CD4-positive, alpha-beta memory T cell (primary cell): ENCODE measurements at places on chromosomes 2 and 18.

DNA sequence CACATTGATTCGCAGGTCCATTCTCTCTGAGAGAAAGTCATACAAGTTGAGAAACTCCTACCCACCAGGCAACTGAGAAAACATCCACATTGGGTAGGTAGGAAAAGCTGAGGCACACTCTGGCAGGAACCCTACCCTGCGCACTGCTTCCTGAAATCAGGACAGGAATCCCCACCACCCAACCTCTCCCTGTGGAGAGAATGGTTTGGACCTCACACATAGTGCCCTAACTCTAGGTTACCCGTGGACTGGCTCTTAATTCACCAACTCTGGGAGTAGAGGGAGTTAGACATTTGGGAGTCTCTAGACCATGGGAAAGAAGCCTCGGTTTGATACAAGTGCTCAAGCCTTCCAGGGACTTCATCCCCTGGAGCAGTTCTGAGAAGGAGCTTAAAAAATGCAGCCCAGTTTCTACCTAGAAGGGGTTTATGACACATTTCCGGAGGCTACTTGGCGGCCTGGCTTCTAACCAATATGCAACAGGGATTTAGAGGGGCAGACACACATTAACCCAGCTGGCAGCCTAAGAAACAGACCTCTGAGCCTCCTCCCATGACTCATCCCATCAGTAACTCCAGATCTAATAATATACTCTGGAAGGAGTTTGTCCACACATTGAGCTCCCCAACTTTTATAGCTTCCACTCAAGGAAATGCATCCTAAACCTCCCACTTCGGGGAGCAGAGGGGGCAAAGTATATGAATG is 136.7 kb downstream of the EML6 start:
- DNase-seq: no peak
- H3K4me1 ChIP-seq: no peaks in the 10 kb centered on the region
- H3K27me3 ChIP-seq: no peaks in the 10 kb centered on the region
- no peaks in the 10 kb centered on the region for H3K36me3 ChIP-seq
- H3K4me3 ChIP-seq: no peak overlapping the region

DNA sequence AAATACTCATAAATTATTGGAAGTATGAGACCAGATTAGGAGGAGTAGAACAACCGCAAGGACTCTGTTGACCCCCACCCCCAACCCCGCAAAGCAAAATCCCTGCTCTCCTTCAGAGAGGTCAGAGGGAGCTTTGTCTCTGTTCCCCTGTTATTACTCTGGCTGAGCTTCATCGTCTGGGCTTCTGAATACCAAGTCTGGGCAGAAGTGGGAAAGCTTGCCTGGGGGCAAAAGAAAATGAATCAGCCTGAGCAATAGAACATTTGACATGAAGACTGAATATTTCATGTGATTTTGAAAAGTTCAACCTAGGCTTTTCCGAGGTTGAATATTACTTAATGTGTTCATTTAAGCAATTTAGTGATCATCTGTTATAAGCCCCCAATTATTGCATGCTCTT is 114.6 kb upstream of the ARHGAP28 start:
- H3K36me3 ChIP-seq: no peaks in the 10 kb centered on the region
- DNase-seq: no peak
- no peaks in the 10 kb centered on the region for H3K4me1 ChIP-seq
- no peak overlapping the region for H3K27ac ChIP-seq
- no peaks in the 10 kb centered on the region for H3K27me3 ChIP-seq
- H3K4me3 ChIP-seq: no peak overlapping the region

- H3K4me3 ChIP-seq: peak overlapping the region; percentile 53
- H3K36me3 ChIP-seq: no peaks in the 10 kb centered on the region
- H3K4me1 ChIP-seq: peaks cover 15% of the 10 kb centered on the region
- no peak overlapping the region for H3K27ac ChIP-seq
Measured at GRCh38 chr18:50306944-50307343, 19.5 kb upstream of the CXXC1 start.

- H3K4me3 ChIP-seq: no peak overlapping the region
- no peaks in the 10 kb centered on the region for H3K36me3 ChIP-seq
- H3K27ac ChIP-seq: no peak overlapping the region
- H3K27me3 ChIP-seq: no peaks in the 10 kb centered on the region
Measured at GRCh38 chr2:88250404-88250803, 80.3 kb downstream of the THNSL2 start.

DNA sequence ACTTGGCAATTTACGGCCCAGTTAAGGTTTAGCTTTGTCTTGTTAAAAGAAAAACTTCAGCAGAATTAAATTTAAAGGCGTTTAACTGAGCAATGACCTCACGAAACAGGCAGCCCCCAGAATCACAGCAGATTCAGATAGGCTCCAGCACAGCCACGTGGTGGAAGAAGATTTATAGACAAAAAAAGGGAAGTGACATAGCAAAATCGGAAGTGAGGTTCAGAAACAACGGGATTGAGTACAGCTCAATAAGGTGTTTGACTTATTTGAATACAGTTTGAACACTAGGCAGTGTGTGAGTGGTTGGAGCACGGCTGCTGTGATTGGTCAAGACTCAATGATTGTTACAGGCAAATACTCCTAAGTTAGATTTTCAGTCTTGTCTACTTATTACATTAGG is 79.8 kb downstream of the MOGAT1 start:
- H3K27me3 ChIP-seq: no peaks in the 10 kb centered on the region
- no peak for DNase-seq
- no peak overlapping the region for H3K27ac ChIP-seq
- no peaks in the 10 kb centered on the region for H3K4me1 ChIP-seq
- no peaks in the 10 kb centered on the region for H3K36me3 ChIP-seq

GRCh38 chr2:181241797-181242196 is 215.4 kb upstream of the ITGA4 start:
- no peaks in the 10 kb centered on the region for H3K36me3 ChIP-seq
- no peak for DNase-seq
- peaks cover 43% of the 10 kb centered on the region for H3K4me1 ChIP-seq
- no peaks in the 10 kb centered on the region for H3K27me3 ChIP-seq

GRCh38 chr2:217267758-217268157 is 407.9 kb upstream of the TNP1 start:
- no peaks in the 10 kb centered on the region for H3K27me3 ChIP-seq
- H3K36me3 ChIP-seq: no peaks in the 10 kb centered on the region

DNA sequence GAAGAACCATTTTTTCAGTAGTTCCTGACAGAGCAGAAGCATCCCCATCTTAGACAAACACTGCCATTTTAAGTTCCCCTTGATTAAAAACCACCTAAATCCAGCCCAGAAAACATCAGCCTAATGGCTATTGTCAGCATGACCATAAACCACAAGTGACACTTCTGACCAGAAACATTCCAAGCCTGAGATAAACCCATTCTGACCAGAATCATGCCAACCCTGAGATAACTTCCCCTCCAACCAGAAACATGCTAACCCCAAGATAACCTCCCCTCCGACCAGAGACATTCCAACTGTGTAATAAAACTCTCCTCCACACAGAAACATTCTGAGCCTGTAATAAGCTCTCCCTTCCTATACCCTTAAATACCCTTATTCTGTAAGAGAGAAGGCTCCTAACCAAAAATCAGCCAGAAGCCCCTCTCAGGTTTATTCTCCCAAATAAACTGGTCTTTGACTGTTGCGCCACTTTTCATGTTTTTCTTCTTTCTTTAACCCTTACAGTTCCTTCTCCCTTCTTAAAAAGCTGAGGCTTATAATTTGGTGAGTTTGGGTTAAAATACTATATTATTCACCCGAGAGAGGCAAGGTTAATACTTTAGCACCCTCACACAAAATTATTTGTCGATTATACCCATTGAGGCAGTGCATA is 149.7 kb downstream of the HNMT start:
- no peak overlapping the region for H3K4me3 ChIP-seq
- DNase-seq: no peak
- H3K36me3 ChIP-seq: no peaks in the 10 kb centered on the region
- no peak overlapping the region for H3K27ac ChIP-seq

DNA sequence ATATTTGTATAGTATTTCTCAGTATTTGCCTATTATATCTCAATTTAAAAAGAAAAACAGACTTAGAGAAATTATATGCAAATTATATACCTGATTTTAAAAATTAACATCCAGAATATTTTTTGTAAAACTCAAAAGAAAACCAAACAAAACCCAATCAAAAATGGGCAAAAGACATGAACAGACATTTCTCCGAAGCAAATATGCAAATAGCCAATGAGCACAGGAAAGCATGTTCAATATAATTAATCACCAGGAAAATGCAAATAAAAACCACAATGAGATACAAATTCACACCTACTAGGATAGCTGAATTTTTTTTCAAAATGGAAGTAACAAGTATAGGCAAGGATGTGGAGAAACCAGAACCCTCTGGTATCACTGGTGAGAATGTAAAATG is 108.0 kb downstream of the USP34 start:
- no peaks in the 10 kb centered on the region for H3K27me3 ChIP-seq
- no peaks in the 10 kb centered on the region for H3K36me3 ChIP-seq
- DNase-seq: no peak
- H3K27ac ChIP-seq: no peak overlapping the region
- H3K4me3 ChIP-seq: no peak overlapping the region
- peaks cover 9% of the 10 kb centered on the region for H3K4me1 ChIP-seq

DNA sequence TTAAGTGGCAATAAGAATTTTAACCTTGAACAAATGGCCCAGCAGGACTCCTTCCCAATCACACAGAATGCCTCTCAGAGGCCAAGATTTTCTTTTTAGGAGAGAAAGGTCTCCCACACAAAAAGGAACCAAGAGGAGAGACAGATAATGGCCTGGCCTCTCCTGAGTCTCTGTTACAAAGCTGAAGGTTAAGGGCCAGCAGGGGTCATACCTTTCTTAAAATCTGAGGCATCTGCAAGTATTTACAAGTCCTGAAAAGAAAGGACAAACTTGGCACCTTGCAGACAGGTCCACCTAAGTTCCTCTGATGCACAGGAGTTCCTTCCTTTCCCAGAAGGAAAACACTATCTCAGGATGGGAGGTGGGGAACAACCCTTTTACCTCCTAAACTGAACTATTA is 142.3 kb downstream of the TMEM163 start:
- no peaks in the 10 kb centered on the region for H3K27me3 ChIP-seq
- peak; percentile 29 for DNase-seq

DNA sequence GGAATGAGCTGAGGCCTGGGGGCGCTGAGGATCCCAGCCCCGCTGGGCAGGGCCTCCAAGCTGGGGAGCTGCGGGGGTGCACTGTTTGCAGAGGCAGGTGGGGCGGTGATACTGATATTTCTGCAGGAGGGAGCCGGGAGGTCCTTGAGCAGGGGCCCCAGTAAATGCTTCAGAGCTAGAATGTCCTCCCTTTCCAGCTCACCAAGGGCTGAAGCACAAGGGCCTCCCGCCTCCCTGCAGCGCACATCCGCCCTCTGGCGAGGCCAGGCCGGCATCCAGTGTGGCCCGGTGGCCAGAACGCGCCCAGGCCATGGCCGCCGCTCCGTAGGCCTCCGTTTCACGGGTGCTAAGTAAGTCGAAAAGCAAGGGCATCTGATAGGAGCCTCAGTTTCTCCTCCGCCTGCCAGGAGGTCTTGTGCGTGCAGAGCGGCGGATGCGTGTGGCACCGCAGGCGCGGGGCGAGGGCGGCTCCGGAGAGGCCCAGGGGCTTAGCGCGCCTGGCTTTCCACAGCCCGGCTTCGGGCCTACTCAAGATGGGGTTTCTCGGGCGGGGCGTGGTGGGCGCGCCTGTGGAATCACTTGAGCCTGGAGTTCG is 29.5 kb upstream of the CHMP1B start:
- no peak overlapping the region for H3K4me3 ChIP-seq
- H3K36me3 ChIP-seq: no peaks in the 10 kb centered on the region
- H3K4me1 ChIP-seq: no peaks in the 10 kb centered on the region
- no peak overlapping the region for H3K27ac ChIP-seq
- H3K27me3 ChIP-seq: no peaks in the 10 kb centered on the region

- no peak for DNase-seq
- no peaks in the 10 kb centered on the region for H3K4me1 ChIP-seq
- H3K36me3 ChIP-seq: no peaks in the 10 kb centered on the region
- no peaks in the 10 kb centered on the region for H3K27me3 ChIP-seq
- H3K27ac ChIP-seq: no peak overlapping the region
- no peak overlapping the region for H3K4me3 ChIP-seq
Measured at GRCh38 chr2:99729104-99730025, 239.5 kb upstream of the REV1 start.

GRCh38 chr18:58348517-58348916 is 280.4 kb downstream of the ALPK2 start:
- no peaks in the 10 kb centered on the region for H3K4me1 ChIP-seq
- no peak overlapping the region for H3K4me3 ChIP-seq
- no peaks in the 10 kb centered on the region for H3K36me3 ChIP-seq

GRCh38 chr18:63183952-63184770 is 135.4 kb downstream of the BCL2 start:
- no peak overlapping the region for H3K27ac ChIP-seq
- no peak for DNase-seq
- H3K27me3 ChIP-seq: no peaks in the 10 kb centered on the region
- no peak overlapping the region for H3K4me3 ChIP-seq
- H3K36me3 ChIP-seq: no peaks in the 10 kb centered on the region

DNA sequence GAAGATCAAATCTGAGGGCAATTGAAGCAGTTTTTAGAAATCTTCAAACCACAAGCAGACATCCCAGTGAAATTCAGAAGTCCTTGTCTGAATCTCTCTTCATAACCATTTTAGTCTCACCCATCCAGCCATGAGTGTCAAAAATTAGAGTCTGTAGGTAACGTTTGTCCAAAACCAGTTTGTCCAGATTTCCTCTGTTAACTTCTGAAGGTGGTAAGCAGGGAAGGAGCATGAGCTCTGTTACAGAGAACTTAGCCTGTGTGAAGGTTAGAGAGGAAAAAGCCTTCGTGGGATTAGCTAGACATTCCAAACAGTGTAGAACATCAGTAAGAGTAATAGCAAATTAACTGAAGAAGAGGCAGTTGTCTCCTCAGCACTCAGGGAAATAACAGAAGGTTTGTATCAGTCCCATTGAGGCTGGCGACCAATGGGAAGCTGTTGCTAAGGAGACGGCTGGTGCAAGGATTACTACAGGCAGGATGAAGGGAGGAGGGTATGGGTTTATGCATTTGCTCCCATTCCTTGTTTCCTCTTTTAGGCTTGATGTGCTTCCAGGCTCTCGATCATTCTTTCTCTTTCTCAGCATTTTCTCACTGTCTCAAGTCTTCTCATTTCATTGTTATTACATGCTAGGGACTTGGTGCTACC is 8.7 kb upstream of the GPR155 start:
- H3K36me3 ChIP-seq: no peaks in the 10 kb centered on the region
- no peaks in the 10 kb centered on the region for H3K27me3 ChIP-seq
- H3K4me1 ChIP-seq: peaks cover 56% of the 10 kb centered on the region
- H3K27ac ChIP-seq: peak overlapping the region; percentile 78
- DNase-seq: no peak

- no peak for DNase-seq
- H3K27me3 ChIP-seq: no peaks in the 10 kb centered on the region
- no peaks in the 10 kb centered on the region for H3K36me3 ChIP-seq
- peak overlapping the region; percentile 13 for H3K27ac ChIP-seq
Measured at GRCh38 chr18:63131959-63132818, 187.4 kb downstream of the BCL2 start.

DNA sequence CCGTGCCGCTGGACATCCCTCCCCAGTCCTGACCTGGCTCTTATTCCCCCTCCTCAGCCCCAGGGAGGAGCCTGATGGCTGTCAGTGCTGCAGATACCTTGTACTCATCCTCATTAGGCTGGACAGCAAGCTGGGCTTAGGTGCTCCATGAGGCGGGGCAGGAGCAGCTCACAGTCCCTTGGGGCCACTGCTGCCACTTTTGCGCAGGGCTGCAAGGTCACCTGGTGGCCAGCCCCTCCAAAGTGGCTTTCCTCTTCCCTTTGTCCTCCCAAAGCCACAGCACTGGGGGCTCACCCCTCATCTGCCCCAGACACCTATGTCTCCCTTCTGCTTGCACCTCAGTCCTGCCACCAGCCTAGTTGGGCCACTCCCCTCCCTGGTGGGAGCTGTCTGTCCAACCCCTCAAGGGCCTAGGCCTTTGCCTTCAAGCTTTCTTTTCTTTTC is 60.8 kb downstream of the FAM168B start:
- no peaks in the 10 kb centered on the region for H3K27me3 ChIP-seq
- no peak for DNase-seq
